ENCODE measurements at places on chromosomes 6 and 20. TPM values are rescaled to one million over a fixed set of nuclear protein-coding genes. Genes with fewer than 3 reads are reported as not detected.

Gene FOXC1
- total RNA-seq, result 106 TPM

Gene OOEP
- not detected for total RNA-seq

Gene SRSF3
- 209 TPM for total RNA-seq

Gene RAET1L
- not detected for total RNA-seq

Gene PRR18
- not detected for total RNA-seq

Gene CTCFL
- not detected for total RNA-seq
